ENCODE measurements at places on chromosomes 13 and 19.

DNA sequence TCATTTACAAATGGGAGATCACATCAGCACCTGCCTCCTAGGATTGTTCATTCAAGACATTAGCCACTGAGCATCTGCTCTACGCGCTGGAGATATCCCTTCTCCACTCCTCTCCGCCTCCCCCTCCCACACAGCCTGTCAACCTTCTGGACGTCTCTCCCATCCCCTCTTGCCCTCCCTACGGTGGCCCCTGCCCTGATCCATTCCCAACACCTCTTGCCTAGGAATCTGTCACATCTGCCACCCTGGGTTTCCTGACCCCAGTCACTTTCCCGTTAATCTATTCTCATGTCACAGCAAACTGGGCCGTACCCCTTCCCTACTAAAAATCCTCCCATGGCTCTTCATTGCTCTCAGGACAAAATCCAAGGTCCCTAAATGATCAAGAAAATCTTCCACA lies 10.3 kb downstream of the DYRK1B start:
- DNase-seq: no peak

DNA sequence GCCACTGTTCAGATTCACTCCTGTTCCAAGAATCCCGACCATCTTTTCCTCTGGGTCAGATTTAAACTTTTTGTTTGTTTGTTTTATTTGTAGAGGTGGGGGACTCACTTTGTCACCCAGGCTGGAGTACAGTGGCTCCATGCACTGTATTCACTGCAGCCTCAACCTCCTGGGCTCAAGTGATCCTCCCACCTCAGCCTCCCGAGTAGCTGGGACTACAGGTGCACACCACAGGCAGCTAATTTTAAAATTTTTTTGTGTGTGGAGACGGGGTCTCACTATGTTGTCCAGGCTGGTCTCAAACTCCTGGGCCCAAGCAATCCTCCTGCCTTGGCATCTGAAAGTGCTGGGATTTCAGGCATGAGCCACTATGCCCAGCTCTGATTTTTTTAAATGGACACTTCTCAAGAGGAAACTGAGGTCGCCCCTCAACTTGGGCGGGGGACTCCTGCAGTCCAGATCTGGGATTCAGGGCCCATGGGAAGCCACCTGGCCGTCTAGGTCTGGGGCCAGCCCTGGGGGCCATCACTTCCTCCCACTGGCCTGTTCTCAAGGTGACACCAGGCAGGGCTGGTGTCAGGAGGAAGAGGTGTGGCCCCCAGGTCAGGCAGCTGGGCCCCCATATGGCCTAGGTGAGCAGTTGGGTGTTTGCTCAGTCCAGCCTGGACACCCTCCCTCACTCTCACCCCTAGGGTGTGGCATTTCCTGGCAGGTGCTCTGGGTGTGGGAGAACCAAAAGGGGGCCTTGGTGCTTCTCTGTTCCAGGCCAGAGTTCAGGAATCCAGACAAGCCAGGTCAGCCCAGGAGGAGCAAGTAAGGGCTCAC lies 1.3 kb downstream of the B3GNT3 start:
- no peak for DNase-seq

DNA sequence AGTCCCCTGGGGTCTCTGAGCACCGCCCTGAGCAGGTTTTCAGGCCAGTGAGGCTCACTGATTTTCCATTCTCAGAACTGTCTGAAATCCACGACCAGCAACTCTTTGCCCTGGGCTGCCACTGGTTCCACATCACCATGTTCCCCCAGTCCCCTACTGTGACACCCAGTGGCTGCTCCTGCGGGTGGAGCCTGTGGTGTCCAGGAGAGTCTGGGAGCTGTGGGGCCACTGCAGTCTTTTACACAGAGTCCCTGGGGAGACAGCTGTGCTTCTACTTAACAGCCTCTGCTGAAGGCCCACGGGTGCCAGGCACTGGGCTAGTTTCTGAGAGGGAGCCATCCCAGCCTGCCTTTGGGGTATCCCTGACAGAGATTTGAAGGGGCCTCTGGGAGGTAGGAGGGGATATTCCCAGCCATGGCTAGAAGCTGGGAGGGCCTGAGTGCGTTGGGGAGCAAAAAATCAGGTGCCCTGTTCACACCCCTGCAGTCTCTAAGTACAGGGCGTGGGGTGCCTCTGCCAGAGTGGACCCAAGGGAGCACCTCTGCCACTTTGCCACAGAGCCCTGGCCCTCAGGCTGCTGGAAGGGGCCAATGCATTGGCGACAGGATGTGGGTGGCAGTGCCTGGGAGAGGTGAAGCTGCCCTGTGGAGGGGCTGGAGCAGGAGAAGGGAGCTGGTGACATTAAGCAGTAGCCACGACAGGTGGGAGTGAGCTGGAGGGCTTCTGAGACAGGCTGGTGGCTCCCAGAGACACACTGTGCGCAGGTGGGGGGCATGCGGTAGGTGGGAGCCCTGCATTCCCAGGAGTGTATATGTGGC lies 200.2 kb upstream of the ZNF536 start:
- no peak for DNase-seq

DNA sequence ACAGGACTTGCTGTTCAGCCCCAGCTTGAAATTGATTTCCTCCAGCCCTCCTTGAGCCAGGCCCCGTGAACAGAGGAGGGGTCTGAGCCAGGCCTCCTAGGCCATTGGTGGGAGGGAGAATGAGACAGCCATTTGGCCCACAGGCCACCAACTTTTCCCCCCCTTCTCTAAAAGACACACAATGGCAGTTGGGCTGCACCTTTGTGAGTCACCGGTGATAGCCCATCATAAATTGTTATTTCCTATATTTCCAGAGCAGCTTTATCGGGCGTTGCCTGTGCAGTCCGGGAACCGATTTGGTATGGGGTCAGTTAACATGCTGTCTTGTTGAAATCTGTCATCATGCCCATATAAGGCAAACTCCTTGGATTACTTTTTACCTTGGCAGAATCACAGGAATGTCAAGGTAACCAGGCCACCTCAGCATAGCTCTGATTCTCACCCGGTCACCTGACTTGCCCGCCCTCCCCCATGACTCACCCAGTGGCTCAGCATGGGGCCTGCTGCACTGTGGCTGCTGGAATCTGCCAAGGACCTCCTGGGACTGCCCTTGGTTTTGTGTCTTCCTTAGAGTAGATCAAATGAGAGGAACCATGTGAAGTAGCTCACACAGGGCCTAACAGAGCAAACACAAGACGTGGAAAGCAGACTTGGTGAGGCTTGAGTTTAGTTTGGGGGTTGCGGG lies 36.1 kb downstream of the ACTN4 start:
- peak; percentile 45 for DNase-seq

DNA sequence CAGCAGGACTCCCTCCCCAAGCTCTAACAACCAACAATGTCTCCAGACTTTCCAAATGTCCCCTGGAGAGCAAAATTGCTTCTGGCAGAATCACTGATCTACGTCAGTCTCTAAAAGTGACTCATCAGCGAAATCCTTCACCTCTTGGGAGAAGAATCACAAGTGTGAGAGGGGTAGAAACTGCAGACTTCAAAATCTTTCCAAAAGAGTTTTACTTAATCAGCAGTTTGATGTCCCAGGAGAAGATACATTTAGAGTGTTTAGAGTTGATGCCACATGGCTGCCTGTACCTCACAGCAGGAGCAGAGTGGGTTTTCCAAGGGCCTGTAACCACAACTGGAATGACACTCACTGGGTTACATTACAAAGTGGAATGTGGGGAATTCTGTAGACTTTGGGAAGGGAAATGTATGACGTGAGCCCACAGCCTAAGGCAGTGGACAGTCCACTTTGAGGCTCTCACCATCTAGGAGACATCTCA lies 6.2 kb upstream of the CEACAM5 start:
- no peak for DNase-seq
